ENCODE measurements at places on chromosomes 4 and X.

GRCh38 chr4:183936574-183937345 is 31.7 kb downstream of the STOX2 start:
- DNase-seq, result no peak

GRCh38 chr4:177239477-177239876 is 70.2 kb upstream of the NEIL3 start:
- no peak for DNase-seq

DNA sequence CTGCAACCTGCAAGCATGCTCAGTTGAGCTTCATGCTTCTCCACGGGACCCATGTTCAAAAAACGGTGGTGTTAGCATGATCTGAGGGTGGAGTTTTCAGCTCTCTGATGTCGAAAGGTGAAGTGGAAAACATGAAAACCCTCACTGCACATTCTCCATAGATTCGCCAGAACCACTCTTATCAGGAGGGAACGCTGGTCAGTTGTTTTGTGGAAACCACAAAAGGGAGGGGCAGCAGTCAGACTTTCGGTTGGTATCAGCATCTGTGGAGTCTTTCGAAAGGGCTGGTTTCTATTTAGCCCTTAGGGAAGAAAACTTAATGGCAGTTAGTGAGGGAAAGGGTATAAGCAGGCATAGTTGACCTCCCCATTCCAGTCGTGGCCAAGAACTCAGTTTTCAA is 12.6 kb downstream of the PPA2 start:
- no peak for DNase-seq

DNA sequence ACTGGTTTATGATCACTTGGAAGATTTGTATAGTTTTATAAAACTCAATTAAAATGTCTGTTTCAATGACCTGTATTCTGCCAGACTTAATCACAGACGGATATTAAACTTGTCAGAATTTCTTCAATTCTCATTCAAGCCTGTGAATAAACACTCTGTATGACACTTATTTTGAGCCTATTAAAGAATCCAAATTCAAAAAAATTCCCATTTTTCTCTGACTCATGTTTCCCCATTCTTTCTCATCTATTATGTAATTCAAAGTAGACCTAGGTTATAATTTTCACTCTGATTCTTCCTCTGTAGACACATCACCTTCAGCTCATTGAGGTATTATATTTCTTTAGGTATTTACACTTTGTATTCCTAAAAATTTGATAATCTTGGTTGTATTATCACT is 166.1 kb downstream of the TMA16 start:
- DNase-seq, result no peak

- no peak for DNase-seq
Measured at GRCh38 chr4:123236606-123237005, 160.0 kb upstream of the SPRY1 start.

GRCh38 chr4:108651014-108651791 is 804 bp downstream of the OSTC start:
- peak; percentile 66 for DNase-seq

DNA sequence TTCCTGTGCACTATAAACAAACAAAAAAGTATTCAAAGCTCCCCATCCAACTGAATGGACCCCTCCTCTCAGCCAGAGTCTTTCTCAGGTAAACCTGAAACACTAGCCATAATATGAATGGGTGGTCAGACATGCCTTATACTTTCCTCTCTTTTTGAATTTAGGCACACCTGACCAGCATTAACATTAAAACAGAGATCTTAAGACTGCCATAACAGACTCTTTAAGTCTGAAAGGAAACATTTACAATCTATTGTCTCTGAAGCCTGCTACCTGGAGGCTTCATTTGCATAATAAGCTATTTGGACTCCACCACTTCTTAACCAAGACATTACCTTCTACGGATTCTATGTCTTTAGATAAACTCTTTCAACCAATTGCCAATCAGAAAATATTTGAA is 56.9 kb upstream of the SPIN4 start:
- DNase-seq, result no peak

DNA sequence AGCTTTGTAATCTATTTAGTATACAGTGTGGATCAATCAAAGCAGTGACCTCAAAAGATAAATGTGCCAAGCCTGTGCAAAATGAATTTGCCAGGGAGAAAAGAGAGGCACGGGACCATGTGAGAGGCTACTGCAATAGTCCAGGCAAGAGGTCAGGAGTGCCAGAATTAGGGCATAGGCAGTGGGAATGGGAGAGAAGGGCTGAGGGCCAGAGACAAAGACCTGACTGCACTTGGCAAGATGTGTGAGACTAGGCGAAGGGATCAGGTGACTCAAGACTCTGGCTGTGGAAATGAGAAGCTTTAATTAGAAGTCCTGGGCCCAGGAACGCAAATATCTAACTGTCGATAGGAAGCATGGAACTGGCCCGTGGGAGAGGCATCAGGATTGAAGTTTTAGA is 168.1 kb downstream of the DHX15 start:
- DNase-seq, result no peak

- no peak for DNase-seq
Measured at GRCh38 chr4:126470862-126471261, 1156.1 kb downstream of the FAT4 start.

- no peak for DNase-seq
Measured at GRCh38 chr4:73612032-73612431, 8.2 kb downstream of the RASSF6 start.

- DNase-seq, result no peak
Measured at GRCh38 chr4:70816894-70817293, 22.8 kb downstream of the GRSF1 start.

DNA sequence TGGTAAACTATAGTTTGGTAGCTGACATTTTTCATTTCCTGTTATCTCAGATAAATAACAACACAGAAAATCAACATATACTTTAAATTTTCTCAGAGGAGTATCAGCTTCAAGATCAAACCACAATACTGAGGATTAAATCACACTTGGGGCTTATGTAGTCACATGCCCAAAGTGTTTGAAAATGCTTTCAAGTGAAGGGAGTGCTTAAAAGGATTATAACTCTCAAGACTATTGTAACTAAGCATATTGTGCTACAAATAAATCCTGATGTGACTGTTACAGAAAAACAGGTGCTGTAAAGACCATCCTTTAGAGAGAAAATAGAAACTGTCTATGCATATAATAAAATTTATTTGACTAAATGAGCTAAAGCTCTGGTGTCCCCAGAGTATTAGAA is 887.6 kb downstream of the ADGRL3 start:
- DNase-seq, result no peak

DNA sequence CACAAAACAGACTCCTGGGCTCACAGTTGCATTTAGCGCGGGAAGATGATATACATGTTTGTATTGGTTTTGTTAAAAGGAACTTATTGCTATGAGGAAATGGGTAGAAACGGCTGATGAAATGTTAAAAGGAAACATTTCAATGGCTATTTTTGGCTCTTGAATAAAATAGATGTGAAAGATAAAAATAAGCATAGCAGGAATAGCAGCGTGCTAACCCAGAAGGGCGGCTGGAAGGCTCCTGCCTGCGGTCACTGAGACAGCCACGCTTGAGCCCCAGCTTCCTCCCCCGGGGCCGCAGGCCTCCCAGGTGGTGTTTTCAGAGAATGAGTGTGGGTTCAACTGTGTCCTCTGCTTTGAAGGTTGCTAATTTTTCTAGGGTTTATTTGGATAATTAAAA is 35.0 kb upstream of the CLCN4 start:
- peak; percentile 12 for DNase-seq

- no peak for DNase-seq
Measured at GRCh38 chr4:123383566-123383965, 13.0 kb upstream of the SPRY1 start.

- DNase-seq, result no peak
Measured at GRCh38 chrX:106649523-106650428, 38.0 kb downstream of the RADX start.

GRCh38 chr4:4775493-4776004 is 83.9 kb upstream of the MSX1 start:
- DNase-seq, result no peak

DNA sequence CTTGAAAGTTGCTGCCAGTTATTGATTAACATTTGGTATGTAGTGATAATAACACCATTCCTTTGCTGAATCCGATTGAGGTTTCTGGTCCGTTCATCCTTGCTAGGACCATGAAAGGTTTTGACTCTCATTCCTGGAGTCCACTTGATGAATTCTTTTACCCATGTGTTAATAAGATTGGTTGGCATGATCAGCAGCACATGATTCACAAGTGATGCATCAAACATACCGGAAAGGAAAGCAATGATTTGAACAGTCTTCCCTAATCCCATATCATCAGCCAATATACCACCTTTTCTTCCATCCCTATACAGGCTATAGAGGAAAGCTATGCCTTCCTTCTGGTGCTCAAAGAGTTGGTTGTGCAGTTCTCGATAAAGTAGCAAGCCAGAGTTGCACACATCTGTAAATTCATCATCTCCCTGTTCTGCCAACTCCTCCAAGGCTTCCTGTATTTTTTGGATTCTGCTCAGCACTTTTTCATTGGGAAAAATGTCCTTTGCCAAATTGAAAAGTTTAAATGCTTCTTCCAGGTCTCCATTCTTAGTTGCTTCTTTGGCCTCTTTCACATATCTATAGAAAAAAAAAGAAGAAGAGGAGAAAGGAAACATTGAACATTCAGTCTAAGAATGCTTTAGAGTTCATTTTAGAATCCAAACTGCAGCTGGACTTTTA is 26.7 kb downstream of the PIN4 start:
- no peak for DNase-seq

GRCh38 chr4:115121351-115122043 is 8.1 kb upstream of the NDST4 start:
- DNase-seq, result no peak

GRCh38 chrX:13778916-13779315 is 38.0 kb downstream of the GPM6B start:
- peak; percentile 40 for DNase-seq

DNA sequence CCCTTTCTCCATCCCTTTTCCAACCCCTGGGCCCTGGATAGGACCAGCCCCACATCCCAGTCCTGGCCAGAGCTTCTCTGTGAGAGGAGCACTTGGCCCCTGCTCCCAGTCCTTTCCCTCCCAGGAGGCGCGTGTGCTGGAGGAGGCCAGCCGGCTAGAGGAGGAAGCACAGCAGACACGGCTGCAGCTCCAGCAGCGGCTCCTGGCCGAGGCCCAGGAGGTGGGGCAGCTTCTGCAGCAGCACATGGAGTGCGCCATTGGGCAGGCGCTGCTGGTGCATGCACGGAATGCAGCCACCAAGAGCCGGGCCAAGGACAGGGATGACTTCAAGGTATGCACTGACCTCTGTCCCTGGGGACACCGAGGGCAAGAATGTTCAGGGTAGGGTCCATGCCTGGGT is 87.5 kb downstream of the EVC start:
- no peak for DNase-seq

- no peak for DNase-seq
Measured at GRCh38 chr4:104749062-104749461, 254.4 kb upstream of the CXXC4 start.

- DNase-seq, result no peak
Measured at GRCh38 chrX:1601768-1602085, 10.3 kb downstream of the AKAP17A start.

- no peak for DNase-seq
Measured at GRCh38 chrX:10930151-10930550, 181.0 kb upstream of the HCCS start.

DNA sequence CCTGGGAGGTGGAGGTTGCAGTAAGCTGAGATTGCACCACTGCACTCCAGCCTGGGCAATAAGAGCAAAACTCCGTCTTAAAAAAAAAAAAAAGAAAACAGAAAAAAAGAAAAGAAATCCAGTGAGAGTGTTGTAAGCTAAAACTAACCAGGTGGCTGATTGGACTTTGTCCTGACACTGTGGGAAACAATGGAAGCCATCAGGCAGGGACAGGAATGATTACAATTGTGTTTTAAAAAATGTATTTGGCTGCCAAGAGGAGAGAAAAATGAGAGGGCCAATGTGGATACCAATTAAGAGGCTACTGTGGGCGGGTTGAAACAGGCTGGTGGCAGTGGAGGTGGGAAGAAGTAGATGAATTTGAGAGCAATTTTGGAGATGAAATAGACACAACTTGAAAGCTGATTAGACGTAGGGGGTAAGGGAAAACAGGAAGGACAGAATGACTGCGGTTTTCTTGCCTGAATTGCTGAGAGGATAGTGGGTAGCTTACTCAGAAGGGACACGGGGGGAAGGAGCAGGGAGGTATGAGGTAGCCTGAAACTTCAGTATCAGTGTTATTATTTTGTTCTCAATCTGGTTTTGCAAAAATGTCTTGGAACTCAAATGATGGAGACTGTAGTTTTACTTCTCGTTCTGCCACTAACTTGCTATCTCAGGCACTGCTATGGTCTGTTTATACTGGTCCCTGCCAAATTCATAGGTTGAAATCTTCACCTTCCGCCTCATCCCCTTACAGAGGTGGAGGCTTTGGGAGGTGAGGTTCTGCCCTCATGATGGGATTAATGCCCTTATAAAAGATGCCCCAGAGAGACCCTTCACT is 45.6 kb upstream of the CHRNA9 start:
- DNase-seq, result no peak

DNA sequence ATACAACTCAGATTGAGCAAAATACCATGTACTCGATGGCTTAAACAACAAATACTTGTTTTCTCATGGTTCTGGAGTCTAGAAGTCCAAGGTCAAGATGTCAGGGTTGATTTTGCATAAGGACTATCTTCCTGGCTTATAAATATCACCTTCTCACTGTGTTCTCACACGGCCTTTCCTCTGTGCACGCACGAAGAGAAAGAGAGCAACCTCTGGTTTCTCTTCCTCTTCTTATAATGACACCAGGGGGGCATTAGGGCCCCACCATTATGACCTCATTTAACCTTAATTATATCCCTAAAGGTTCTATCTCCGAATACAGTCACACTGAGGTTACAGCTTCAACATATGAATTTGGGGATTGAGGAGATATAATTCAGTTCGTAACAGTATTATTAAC is 504.0 kb downstream of the MAGEE1 start:
- DNase-seq, result no peak

Measured in astrocyte of the spinal cord (primary cell).